ENCODE measurements at places on chromosomes 1 and 21. TPM values are rescaled to one million over a fixed set of nuclear protein-coding genes. Genes with fewer than 3 reads are reported as not detected.

The PLA2G2F gene
- total RNA-seq = not detected

The OR2L8 gene
- total RNA-seq = 0.83 TPM

The KRTAP7-1 gene
- not detected for total RNA-seq

The E2F2 gene
- 2.2 TPM for total RNA-seq

The NCMAP gene
- total RNA-seq = not detected

The MAN1A2 gene
- total RNA-seq = 23.8 TPM
